ENCODE measurements at places on chromosomes 11 and 22. TPM values are rescaled to one million over a fixed set of nuclear protein-coding genes. Genes with fewer than 3 reads are reported as not detected.

The BARX2 gene
- not detected for total RNA-seq

The RAD9A gene
- total RNA-seq: 13.3 TPM

The CBX7 gene
- 3.0 TPM for total RNA-seq

The MS4A4A gene
- total RNA-seq: 50.9 TPM

The MOGAT2 gene
- total RNA-seq: not detected

The DUSP8 gene
- total RNA-seq: 3.5 TPM

The CSF2RB gene
- not detected for total RNA-seq

The OR52N4 gene
- not detected for total RNA-seq

The NLRP14 gene
- total RNA-seq: not detected

The PNPLA3 gene
- 11.8 TPM for total RNA-seq

The ART5 gene
- not detected for total RNA-seq

The OR5A1 gene
- not detected for total RNA-seq

The SCGB1D2 gene
- total RNA-seq: not detected

The P2RY2 gene
- total RNA-seq: 0.84 TPM

The DEFB131B gene
- total RNA-seq: not detected

The GNB1L gene
- 7.6 TPM for total RNA-seq

Data from M059J (cell line).